ENCODE measurements at places on chromosomes 5 and 9. TPM values are rescaled to one million over a fixed set of nuclear protein-coding genes. Genes with fewer than 3 reads are reported as not detected.

Gene LSM11
- total RNA-seq, result 5.3 TPM

Gene SHROOM1
- 13.1 TPM for total RNA-seq

Gene FOXD4L5
- 0.28 TPM for total RNA-seq

Gene SLC36A3
- not detected for total RNA-seq

Gene PDCD1LG2
- total RNA-seq, result 1.1 TPM

Gene SLC36A2
- not detected for total RNA-seq

Gene TMEM252
- total RNA-seq, result not detected

Gene PCDHB9
- 9.6 TPM for total RNA-seq

Gene RBM22
- total RNA-seq, result 46.5 TPM

Gene CD274
- 2.2 TPM for total RNA-seq

Gene LRRC19
- total RNA-seq, result not detected

Gene ACOT12
- 2.3 TPM for total RNA-seq

Gene PCDHA11
- 0.14 TPM for total RNA-seq

Gene ABO
- total RNA-seq, result 0.21 TPM

Gene PCDHGA7
- 12.2 TPM for total RNA-seq

Gene SPINK7
- total RNA-seq, result not detected

Gene RECK
- total RNA-seq, result 30.5 TPM

Gene MARCOL
- total RNA-seq, result not detected

Gene SPATA6L
- total RNA-seq, result 2.4 TPM

Gene PPP3R2
- not detected for total RNA-seq

Gene RANBP6
- total RNA-seq, result 8.4 TPM

Gene CDX1
- total RNA-seq, result not detected

Gene UGCG
- total RNA-seq, result 17.9 TPM

Gene FAM219A
- 19.2 TPM for total RNA-seq

Gene WDR38
- total RNA-seq, result not detected

Gene C9orf153
- total RNA-seq, result 0.68 TPM

Gene FIBCD1
- total RNA-seq, result not detected

Gene ZNF658
- 4.0 TPM for total RNA-seq

Gene SLC25A46
- total RNA-seq, result 47.4 TPM

Gene NR5A1
- total RNA-seq, result not detected

Gene TLR4
- total RNA-seq, result 78.2 TPM

Gene PCDHA5
- 0.14 TPM for total RNA-seq

Gene SNCAIP
- 4.5 TPM for total RNA-seq

Data from thoracic aorta (tissue), 2 donors.